CD4-positive, alpha-beta T cell treated with Interleukin-6 for 4 hours (primary cell): ENCODE measurements at places on chromosomes 4 and X.
A peak's percentile ranks its signal among the peaks of the same experiment; 100 is the strongest.

DNA sequence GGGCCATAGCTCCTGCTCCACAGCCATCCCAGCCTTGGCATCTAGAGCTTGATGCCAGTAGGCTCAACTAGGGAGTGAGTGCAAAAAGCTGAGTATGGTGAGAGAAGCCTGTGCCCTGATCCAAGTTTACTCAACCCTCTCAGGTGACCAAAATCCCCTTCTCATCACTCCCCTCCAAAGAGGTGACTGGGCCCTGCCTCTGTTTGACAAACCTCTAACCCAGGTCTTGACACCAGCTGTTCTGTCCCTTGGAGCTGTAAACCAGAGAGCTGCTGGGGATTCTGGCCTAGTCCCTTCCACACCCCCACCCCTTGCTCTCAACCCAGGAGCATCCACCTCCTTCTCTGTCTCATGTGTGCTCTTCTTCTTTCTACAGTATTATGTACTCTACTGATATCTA lies 73.5 kb downstream of the MSN start:
- no peak for DNase-seq

DNA sequence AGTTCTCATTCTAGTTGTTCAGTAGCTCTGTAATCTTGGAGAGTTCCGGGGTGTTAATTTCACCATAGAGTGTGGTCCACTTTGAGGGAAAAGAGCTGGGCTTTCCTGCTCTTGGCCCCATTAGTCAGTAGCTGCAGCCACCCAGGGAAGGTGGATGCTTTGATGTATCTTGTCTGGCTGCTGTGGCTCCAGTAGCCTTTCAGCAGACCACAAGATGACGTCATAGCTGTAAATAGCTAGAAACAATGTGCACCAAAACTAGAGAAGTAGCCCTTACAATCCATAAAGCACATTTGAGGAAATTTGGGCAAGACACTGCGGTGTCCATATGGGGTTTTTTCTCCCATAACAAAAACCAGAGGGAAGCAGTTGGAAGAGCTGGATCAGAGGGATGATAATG lies 32.9 kb upstream of the PRPS2 start:
- no peak for DNase-seq

GRCh38 chrX:11124112-11124511 lies 13.0 kb downstream of the HCCS start:
- no peak for DNase-seq

GRCh38 chr4:69025191-69025998 lies 70.9 kb upstream of the UGT2B7 start:
- no peak for DNase-seq

DNA sequence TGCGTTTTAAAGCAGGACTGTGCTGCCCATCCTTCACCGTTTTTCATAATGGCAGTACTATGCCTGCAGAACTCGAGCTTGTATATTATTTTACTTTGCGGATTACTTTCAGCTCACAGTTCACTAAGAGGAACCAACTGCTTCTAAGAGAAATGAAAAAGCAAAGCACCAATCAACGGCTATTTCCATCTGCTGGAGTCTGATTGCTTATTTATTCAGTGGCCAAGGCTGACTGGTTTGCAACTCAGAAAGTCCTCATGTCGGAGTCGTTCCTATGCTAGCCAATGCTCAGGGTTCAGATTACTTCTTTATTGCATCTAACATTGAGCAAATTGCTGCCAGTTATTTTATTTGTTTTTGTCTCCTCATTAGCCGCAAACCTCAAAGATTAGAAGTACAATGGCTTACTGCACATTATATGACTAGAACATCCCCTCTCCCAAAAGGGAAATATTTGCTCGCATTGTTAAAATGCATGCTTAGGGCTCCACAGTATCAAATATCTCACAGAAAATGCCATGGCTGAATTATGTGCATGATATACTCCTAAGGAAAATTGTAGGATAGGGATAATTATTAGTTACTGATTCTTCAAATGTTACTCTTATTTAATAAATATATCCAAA lies 1628.2 kb upstream of the ADGRL3 start:
- no peak for DNase-seq

- DNase-seq, result no peak
These were observed 38.2 kb upstream of the PLAC8 start for GRCh38 chr4:83152746-83153145.

GRCh38 chr4:5337731-5338130 lies 286.5 kb downstream of the STK32B start:
- DNase-seq, result no peak

- DNase-seq, result no peak
These were observed 150.2 kb downstream of the TSPAN5 start for GRCh38 chr4:98508248-98508647.

DNA sequence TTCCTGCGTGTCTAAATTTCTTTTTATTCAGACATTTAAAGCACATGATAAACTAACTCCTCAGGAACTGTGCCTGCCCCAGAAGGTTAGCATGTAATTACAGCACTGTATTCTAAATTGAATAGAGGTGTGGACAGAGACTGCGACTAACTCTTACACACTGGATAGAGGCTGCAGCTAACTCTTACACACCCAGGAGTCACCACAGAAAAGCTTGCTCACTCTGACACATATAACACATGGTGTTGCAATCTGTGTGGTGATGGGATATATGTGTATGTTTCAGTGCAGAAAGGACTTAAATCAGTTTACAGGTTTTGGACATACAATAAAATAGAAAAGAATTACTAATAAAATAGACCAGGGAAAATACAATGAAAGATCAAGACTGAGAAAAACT lies 41.5 kb downstream of the SMAD1 start:
- no peak for DNase-seq

- no peak for DNase-seq
These were observed 32.9 kb downstream of the HERC6 start for GRCh38 chr4:88411491-88412096.

GRCh38 chrX:149151805-149152757 lies 353.0 kb downstream of the IDS start:
- no peak for DNase-seq

DNA sequence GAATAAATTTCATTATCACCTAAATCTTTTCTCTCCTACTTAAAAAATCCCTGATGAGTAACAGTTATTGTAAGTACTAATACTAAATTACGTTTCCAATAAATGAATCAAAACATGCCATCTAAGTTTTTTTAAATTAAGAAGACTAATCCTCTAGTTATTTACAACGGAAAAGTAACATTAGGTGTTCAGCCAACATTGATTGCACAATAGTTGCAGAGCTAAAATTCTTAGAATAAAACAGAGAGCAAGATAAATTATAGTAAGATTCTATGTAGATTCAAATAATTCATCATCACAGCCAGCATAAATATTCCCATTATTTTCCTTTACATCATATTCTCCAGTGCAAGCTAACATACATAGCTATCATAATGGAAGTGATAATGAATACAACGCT lies 139.2 kb downstream of the HDX start:
- DNase-seq, result no peak

DNA sequence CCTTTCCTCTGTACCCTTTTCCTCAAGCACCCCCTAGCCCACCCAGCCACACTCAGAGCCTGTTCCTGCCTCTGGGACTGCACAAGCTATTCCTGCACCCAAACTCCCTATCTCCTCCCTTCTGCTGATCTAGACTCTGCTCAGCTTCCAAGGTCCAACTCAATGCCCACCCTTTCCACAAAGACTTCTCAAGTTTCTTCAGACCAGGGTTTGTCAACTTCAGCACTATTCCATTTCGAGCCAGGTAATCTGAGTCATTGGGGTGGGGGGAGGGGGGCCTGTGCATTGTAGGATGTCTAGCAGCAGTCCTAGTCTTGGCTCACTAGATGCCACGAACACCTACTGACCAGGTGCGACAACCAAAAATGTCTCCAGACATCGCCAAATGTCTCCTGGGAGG lies 37.3 kb downstream of the PHKA2 start:
- DNase-seq, result no peak

GRCh38 chrX:145654486-145654885 lies 163.1 kb upstream of the SLITRK2 start:
- no peak for DNase-seq

- no peak for DNase-seq
These were observed 17.2 kb downstream of the ASB11 start for GRCh38 chrX:15298201-15298600.

- no peak for DNase-seq
These were observed 26.0 kb downstream of the AMTN start for GRCh38 chr4:70544279-70544868.

DNA sequence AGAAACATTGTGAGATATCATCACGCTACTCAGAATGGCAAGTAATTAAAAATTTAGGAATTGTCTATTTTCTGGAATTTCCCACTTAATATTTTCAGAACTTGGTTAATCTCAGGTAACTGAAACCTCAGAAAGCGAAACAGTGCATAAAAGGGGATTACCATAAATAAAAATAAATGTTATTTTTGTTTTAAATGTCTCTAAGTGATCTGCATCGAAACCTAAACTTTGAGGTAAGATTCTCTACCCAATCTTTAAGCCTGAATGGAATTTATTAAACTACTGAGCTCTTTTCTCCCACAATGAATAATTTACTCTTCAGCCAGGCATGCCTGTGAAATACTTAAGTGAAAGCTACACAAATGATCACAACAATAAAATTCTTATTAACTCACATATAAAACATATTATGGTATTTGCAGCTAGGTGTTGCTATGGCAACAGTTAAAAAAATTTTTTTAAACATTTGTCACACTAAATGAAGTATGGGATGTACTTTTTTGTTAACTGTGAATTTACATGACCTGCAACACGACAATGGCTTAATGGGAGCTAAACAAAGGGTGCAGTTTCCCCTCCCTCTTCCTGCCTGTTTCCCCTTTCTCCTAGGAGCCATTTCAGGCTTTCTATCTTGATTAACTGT lies 220.2 kb upstream of the PRPS2 start:
- no peak for DNase-seq

- no peak for DNase-seq
These were observed 70.2 kb downstream of the GC start for GRCh38 chr4:71713611-71714203.

DNA sequence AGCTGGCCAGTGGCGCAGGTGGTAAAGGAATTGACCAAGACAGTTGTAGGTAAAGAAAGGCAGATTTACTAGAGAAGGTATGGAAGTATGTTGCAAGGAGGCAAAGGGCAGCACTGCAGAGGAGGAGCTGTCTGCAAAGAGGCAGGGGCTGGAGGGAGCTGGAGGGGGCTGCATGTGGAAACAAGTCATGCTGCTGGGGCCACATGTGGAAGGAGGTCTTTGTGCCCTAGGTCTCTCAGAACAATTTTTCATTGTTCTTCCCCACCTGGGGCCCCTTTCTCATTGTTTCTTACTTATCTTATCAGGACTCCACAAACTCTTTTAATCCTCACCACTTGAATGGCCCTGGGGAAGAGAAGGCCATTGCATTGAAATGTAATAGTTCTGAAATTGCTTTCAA lies 144.8 kb upstream of the PLAC1 start:
- no peak for DNase-seq

- DNase-seq, result no peak
These were observed 1.5 kb downstream of the ASMTL start for GRCh38 chrX:1451251-1451660.

DNA sequence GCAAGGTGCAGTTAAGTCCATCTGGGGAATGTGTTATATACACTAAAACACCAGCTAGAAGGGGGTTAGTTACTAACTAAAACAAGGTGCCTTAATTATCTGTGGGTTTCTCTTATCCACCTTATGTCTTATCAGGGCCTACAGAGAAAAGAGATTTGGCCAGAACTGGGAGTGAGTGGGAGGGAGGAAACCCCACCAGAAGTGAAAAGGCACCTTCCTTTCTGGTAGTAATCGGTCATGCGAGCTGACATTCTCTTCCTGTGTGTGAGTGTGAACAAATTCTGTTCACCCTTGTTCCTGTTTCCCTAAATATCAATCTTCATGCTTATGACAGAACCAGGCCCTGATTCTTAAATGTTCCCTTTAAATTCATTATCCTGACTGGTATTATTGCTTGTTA lies 43.5 kb downstream of the SRPX2 start:
- no peak for DNase-seq

GRCh38 chrX:49956313-49956712 lies 33.9 kb downstream of the CLCN5 start:
- DNase-seq, result no peak

GRCh38 chr4:62709618-62710252 lies 1509.6 kb downstream of the ADGRL3 start:
- DNase-seq, result no peak

DNA sequence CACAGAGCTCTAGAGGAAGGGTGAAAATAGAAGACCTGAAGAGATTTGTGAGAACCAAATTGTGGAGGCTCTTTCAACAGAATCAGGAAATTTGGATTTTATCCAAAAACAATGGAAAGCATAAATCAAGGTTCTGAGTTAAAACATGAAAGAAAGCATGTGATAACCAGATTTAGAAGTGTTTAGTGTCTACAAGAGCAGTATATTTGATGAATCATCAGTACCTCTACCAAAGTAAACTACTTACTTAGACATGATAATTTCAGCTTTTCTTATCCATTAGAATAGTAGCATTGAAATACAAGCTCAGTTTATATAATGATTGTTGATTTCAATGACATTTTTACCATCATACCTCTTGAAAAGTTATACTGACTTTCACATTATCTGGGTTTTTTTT lies 25.9 kb upstream of the INTU start:
- DNase-seq, result no peak

DNA sequence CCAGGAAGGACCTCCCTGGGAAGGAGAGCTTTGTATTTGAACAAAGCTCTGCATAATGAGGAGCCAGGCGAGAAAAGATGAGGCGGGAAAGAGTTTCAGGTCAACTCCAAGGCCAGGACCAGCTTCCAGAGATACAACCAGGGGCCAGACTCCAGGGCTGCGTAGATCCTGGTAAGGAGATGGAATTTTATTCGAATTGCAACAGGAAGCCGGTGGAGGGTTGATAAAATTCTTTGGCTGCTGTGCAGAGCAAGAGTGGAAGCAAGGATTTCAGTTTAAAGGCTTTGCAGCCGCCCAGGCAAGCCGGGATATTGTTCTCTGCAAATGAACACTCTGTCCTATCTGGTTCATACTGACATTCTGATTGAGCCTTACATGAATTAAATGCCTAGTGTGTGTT lies 40.2 kb upstream of the CBR4 start:
- DNase-seq, result no peak

- DNase-seq, result no peak
These were observed 14.0 kb upstream of the HSFX1 start for GRCh38 chrX:149759824-149760223.

- DNase-seq, result no peak
These were observed 100.3 kb upstream of the PDE5A start for GRCh38 chr4:119728692-119729593.

- DNase-seq, result peak; percentile 49
These were observed at the start of gene USP51 for GRCh38 chrX:55489314-55490009. Gene USP51, minus strand, starts transcription at chrX:55489848. Its CDS starts 909 bp downstream, at chrX:55488939.

DNA sequence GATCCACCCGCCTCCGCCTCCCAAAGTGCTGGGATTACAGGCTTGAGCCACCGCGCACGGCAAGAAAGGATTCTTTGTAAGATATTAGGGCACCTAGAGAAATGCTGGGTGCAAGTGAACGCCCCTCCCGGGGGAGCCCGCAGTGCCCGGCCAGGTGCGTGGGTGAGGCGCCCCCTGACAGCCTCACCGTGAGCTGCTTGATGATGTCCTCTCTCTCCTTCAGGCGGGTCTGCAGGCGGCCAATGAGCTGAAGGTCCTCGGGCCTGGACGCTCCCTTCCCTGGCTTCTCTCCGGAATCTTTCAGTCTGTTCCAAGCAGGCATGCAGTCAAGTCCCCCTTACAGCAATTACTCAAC lies 21.9 kb downstream of the MED28 start:
- no peak for DNase-seq
